ENCODE measurements at places on chromosomes 2 and 18.

DNA sequence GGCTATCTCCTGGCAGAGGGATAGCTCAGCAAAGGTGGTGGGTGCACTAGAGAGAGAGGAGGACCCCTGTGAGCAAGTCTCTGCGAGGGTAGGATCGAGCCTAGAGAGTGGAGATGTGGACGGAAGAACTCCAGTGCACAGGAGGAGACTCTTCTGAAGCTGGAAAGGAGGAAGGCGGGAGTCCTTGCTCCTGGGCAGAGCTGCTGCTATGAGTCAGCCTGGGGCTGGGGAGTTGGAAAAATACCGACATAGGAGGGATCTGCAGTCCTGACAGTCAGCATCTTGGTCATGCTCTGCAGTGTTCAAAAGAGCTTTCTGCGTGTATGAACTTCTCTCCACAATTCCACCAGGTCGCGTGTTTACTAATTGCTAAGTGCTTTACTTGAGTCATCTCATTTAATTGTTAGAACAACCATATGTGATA is 233.8 kb downstream of the LDLRAD4 start:
- DNase-seq = no peak

GRCh38 chr2:11567631-11568031 is 33.8 kb downstream of the GREB1 start:
- DNase-seq = no peak

DNA sequence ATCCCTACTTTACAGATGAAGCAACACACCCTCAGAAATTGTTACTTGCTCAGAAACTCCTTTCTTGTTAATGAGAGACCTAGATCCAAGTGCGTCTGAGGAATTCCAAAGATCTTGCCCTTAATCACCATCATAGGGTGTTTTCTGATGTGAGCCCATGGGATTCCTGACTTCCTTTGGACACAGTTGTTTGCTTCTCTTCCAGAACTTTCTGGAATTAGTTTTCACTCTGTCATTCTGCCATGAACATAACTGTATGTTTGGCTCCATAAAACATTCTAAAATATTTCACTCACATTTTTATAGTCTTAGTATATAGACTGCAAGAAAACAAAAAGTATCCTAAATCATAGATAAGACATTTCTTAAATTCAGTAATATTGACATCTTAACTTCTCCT is 593.9 kb upstream of the SOX11 start:
- no peak for DNase-seq

DNA sequence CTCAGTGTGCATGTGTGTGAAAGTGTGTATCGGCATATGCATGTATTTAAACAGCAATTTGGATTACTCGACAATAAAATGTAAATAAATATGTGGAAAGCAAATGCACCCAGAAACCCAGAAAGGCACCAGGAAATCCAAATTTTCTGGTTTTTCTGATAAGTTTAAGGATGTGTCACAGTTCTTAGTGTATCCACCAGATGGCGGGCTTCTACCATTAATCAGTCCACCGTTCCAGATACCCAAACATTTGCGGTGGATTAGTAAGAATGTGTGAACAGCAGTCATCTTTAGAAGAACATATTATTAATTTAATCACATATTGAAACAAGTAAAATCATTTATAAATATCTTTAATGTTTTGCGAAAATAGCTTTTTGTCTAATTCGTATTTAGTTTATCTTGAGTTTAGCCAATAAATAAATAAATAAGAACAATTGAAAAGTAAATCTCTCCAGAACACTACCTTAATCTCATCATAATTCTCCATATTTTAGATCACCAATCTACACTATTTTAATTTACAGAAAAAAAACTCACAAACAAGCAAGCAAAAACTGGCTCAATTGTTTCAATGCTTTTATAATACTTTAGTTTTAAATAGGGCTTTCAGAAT is 298.9 kb downstream of the DSEL start:
- peak; percentile 22 for DNase-seq

GRCh38 chr2:190533968-190534309 is 583 bp downstream of the NEMP2 start:
- no peak for DNase-seq

- DNase-seq = no peak
Measured at GRCh38 chr18:61198486-61198885, 134.7 kb upstream of the CDH20 start.

DNA sequence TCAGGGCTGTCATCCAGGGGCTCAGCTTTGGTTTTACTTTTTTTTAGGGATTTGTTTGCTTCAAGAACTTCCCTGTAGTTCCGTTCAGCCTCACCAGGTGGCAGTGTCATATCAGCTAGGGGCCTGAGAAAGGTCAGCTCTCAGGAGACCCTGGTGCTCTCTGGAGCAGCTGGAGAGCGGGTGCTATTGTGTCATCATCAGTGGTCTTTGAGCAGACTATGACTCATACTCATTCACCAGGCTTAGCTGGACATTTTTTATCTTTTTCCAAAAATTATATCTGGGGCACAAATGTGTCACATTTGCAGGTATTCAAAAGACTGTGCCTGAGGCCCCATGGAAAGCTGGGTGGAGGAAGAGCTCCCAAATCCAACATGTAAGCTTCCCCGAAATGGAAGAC is 24.4 kb downstream of the ZNF892 start:
- no peak for DNase-seq

GRCh38 chr2:147550995-147551731 is 293.7 kb upstream of the ACVR2A start:
- DNase-seq = no peak

DNA sequence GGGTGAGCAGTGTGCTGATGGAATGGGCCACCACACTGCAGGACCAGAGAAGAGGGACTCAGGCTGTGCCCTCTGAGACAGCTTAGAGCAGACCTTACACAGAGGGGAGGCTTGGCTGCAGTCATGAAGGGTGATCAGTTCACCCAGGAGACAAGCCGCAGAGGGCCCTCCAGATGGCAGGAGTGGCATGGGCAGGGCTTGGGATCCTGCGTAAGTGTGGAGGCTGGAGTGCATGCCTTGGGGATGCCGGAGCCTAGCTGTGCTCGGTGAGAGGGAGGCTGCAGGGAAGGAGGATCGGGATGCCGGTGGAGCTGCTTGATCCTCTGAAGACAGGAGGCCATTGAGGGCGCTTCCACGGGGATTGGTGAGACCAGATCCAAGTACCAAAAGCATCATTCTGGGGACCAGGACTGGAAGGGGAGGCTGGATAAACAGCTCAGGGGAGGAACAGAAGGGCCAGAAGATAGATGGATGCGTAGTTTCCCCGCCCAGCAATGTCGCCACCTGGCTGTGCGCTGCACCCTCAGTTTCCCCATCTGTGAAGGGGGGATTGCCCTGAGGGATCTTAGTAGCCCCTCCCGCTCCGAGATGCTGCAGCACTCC is 163.4 kb downstream of the INHBB start:
- no peak for DNase-seq

- DNase-seq = no peak
Measured at GRCh38 chr2:212554233-212554632, 15.6 kb upstream of the ERBB4 start.

- DNase-seq = no peak
Measured at GRCh38 chr2:216789081-216789480, 70.8 kb downstream of the TNP1 start.

GRCh38 chr18:75053028-75053629 is 155.8 kb downstream of the PTGR3 start:
- no peak for DNase-seq

DNA sequence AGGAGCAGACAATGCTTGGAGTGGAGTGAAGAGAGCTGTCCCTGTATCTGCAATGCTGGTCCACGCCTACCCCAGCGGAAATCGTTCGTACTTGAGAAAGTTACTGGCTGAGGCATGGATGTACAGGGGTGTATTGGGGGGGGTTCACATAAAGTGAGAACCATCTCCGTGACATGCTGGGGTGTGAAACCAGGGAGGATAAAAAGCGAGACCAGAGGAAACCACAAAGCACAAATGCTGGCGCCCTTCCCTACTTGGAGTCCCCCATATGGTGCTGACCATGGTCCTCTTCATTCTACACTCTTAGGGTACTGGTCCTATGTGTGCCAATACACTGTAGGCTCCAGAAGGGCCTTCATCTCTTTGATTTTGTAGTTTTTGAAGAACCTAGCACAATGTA is 244.1 kb downstream of the L3MBTL4 start:
- DNase-seq = no peak

GRCh38 chr2:136281281-136282114 is 163.5 kb upstream of the CXCR4 start:
- peak; percentile 27 for DNase-seq

GRCh38 chr2:168350380-168350779 is 103.0 kb upstream of the STK39 start:
- no peak for DNase-seq

- no peak for DNase-seq
Measured at GRCh38 chr18:45164551-45164950, 450.7 kb upstream of the SLC14A2 start.

DNA sequence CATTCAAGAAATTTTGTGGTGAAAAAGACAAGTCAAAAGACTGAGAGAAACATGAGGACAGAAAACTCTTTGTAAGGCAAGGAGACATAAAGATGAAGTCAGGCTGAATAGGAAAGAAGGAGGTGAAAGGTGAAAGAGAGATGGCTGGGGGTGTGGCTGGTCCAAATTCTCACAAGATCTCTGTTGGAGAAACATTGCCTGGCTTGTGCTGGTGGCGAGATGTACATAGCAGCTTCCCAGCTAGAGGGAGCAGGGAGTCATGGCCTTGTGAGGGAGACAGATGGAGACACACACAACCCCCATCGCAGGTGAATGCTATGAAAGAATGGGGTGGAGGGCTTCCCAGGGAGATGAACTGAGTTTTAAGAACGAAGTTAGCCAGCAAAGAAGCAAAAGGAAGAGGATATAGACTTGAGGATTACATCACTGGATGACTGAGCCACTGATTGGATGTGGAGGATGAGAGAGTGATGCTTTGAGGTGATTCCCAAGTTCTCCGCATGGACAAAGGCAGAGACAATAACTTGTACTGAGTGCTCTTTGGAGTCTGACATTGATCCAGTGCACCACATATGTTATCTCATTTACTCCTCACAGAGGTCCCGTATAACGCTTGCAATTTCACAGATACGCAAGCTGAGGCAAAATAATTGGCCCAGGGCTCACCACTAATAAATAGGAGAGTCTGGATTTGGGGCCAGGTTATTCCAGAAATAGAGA is 3.7 kb upstream of the EMX1 start:
- DNase-seq = no peak

GRCh38 chr2:26349690-26350089 is 3.1 kb upstream of the ADGRF3 start:
- no peak for DNase-seq

DNA sequence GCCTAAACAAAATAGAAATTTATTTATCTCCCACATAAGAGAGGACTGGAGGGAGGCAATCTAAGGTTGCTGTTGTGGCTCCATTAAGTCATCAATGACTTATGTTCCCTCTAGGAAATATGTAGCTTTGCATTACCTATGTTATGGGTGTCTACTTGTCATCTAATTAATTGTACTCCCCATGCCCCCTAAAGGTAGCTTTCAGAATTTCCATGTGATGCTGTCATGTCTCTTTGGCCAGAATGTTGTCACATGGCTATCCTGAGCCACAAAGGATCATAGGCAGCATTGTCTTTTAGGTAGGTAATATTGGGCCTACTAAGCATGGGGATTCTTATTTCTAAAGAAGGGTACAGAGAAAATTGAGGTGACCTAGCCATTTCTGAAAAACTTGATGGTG is 935.6 kb upstream of the FANCL start:
- DNase-seq = no peak

- no peak for DNase-seq
Measured at GRCh38 chr18:9804517-9805104, 81.2 kb upstream of the TXNDC2 start.
